Stimulated activated CD4-positive, alpha-beta T cell treated with anti-CD3 and anti-CD28 coated beads, Interleukin-1b, Interleukin-23, amount 100 ng/mL, for 1 hour (primary cell): ENCODE measurements at places on chromosomes 6 and 20.

DNA sequence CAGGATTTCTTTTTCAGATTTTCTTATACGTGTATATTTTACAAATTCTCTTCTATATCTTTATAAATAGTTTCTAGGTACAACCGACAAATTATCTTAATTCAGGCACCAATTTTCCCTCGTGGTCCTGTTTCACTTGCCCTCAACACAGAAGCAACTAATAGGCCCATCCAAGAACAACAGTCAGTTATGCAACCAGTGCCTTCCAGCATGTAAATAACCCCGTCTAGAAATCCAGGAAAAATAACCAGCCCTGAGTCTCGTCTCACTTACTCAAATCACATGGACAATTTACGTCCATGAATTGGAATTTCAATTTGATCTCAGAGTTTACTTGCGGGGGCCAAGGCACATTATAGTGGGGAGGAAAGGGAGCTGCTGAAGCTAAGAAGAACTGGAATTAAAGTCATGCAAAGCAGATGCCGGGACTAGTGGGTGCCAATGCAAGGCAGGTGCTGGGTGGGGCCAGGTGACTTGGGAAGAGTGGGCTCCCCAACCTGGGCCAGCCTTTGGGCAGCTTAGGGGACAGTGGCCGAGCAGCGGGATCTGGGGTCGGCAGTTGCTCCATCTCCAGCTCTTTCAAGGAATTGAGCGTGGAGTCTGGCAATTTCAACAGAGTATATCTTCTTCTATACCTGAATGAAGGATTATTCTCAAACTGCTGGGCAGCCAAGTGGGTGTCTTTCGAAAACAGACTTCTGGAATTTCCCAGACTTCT, 121.7 kb downstream of the EDN3 start:
- DNase-seq, result no peak

DNA sequence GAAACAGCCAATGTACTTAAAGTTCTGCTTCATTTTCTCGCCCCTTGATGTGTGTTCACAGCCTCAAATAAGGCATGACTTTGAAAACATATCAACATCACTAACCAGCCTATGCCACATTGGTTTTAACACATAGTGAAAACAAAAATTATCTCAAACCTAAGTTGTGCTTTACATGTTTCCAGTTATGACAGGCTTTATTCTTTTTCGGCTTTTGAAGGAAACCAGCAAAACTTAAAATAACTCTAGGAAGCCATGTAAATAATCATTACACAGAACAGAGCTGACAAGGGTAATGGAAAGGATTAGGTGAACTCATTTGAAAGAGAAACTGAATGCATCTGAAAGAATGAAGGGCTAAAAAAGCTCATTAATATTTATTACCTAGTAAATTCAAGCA, 42.1 kb downstream of the BMP5 start:
- DNase-seq, result no peak

DNA sequence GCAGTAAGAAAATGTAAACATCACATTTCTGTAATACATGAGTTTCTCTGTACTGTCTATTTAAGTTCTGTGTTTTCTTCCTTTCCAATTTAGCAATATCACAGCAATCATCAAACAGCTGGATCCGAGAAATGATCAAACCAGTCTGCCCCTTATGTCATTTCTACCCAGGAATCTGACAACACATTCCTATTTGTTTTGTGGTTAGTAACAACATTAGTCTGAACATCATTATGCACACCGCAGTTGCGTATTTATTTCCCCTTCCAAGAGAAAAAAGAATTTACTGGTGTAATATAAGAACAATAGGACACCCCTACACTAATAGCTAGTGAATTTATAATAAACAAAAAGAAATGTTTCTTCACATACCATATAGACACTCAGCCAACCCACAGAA, 179.5 kb downstream of the BTBD9 start:
- no peak for DNase-seq

GRCh38 chr20:39195582-39196021, 233.5 kb downstream of the DHX35 start:
- DNase-seq, result no peak

- DNase-seq, result no peak
Observed at GRCh38 chr6:96162711-96163120, 146.9 kb downstream of the FUT9 start.

GRCh38 chr6:12666886-12667285, 49.7 kb upstream of the PHACTR1 start:
- DNase-seq, result no peak

- no peak for DNase-seq
Observed at GRCh38 chr6:150139533-150139932, 3.3 kb upstream of the PPP1R14C start.

GRCh38 chr6:30047220-30047619, 13.8 kb upstream of the POLR1H start:
- DNase-seq, result no peak

DNA sequence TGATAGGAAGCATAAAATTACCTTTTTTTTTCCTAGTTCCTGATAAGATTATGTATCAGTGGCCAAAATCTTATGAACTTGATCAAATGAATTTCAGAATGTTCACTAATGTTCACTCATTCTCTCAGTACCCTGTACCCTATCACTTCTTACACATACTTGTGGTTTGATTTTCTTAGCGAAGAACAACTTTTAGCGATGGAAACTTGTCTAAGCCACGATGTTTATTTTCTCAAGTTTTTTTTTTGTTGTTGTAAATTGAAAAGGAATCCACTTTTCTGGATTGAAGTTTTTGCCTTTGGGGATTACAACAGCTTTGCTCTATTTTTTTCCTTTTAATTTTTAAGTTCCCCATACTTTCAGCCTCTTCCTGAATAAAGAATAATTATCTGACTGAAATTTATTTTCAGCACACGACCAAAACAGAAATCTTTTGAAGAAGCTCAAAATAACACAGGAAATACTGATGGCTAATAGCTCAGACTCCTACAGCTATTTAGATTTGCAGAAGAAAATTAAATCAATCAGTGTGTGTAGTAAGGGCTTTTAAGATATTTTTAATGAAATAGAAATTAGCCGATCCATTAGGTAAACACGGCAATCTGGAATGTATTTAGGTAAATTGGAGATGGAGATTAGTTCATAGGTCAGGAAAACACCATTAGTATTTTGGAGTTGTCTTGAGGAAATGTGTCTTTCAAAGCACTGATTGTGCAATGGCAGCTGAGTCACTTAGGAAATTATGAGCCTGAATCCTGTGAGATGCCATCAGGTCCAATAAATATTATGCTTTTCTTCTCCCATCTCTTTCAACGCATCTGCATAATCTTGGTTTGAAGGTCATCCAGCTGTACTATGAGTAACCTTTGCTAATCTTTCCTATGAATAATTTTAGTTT, 217.5 kb downstream of the GJA1 start:
- no peak for DNase-seq
